ENCODE measurements at places on chromosomes 6 and 20. TPM values are rescaled to one million over a fixed set of nuclear protein-coding genes. Genes with fewer than 3 reads are reported as not detected.

DNA sequence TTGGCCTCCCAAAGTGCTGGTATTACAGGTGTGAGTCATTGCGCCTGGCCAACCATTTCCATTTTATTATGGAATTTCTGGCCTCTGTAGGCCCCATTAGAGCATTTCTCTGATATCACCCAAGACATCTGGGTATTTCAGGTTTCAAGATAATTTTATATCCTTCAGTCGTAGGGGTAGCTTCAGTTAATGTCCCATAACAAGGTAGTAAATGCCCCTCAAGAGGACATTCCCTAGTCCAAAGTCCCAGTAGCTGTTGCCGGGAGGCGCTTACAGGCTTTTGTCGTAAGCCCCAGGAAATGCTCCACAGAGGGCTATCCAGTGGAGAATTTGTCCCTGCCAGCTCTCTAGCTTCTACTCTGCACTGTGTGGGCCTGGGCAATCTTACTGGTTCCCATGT, 24.4 kb downstream of the EFCAB8 start:
- H3K4me1 ChIP-seq = no peaks in the 10 kb centered on the region
- H3K4me3 ChIP-seq = no peak overlapping the region
- no peak overlapping the region for H3K27ac ChIP-seq
- H3K36me3 ChIP-seq = no peaks in the 10 kb centered on the region
- no peaks in the 10 kb centered on the region for H3K27me3 ChIP-seq

DNA sequence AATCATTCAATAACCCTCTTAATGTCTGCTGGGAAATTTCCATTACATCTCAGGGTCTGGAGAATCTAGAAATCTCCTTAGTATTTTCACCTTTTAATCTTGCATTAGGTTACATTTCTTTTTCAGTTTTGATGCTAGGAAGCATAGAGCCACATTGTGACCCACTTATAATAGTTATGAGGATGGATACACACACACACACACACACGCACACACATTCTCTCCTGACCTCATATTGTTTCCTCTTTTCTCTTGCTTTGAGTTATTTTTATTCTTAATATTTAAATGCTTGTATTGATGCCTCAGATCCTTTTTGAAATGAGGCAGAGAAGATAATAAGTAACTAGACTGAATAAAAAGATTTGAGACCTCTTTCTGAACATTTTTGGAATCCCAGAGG, 128.4 kb downstream of the KLHL32 start:
- H3K27me3 ChIP-seq = no peaks in the 10 kb centered on the region
- no peak overlapping the region for H3K27ac ChIP-seq
- DNase-seq = no peak
- no peak overlapping the region for H3K4me3 ChIP-seq

GRCh38 chr20:34537651-34538050, 20.9 kb upstream of the MAP1LC3A start:
- no peaks in the 10 kb centered on the region for H3K4me1 ChIP-seq
- H3K36me3 ChIP-seq = no peaks in the 10 kb centered on the region
- no peaks in the 10 kb centered on the region for H3K27me3 ChIP-seq
- H3K4me3 ChIP-seq = no peak overlapping the region

DNA sequence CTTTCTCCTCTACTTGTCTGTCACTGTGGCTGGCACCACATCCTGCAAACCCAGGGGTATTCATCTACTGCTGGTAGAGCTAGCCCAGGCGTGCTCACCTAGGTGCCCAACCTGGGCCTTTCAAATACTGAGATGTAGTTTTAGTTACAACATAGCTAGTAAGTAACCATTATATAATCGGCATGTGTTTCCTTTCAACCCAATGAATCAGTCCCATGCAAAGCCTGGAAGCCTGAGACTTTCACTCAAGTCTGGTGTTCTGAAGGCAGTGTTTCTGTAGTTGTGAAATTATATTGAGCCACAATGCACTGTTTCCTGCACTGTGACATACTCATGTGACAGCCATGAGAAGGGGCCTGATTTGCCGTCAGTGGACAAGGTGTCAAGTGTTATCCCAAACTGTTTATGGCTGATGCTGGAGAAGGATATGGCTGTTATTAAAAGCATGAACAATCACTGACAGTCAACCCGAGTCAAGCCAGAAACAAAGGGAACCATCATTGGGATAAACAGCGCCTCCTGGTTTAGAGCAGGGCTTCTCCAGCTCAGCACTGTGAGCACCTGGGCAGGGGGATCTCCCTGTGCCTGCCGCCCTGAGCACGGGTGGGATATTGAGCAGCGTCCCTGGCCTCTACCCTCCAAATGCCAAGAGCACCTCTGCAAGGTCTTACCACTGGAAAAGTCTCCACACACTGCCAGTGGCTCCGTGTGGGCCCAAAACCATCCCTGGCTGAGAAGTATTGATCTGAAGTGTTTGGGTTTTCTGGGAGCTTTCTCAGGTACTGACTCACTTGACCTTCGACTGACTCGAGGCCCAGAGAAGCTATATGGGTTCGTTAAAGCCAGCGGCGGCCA, 1.6 kb downstream of the PSMA7 start:
- DNase-seq = no peak
- H3K27me3 ChIP-seq = no peaks in the 10 kb centered on the region
- H3K4me1 ChIP-seq = peaks cover 44% of the 10 kb centered on the region
- peak overlapping the region; percentile 89 for H3K27ac ChIP-seq

DNA sequence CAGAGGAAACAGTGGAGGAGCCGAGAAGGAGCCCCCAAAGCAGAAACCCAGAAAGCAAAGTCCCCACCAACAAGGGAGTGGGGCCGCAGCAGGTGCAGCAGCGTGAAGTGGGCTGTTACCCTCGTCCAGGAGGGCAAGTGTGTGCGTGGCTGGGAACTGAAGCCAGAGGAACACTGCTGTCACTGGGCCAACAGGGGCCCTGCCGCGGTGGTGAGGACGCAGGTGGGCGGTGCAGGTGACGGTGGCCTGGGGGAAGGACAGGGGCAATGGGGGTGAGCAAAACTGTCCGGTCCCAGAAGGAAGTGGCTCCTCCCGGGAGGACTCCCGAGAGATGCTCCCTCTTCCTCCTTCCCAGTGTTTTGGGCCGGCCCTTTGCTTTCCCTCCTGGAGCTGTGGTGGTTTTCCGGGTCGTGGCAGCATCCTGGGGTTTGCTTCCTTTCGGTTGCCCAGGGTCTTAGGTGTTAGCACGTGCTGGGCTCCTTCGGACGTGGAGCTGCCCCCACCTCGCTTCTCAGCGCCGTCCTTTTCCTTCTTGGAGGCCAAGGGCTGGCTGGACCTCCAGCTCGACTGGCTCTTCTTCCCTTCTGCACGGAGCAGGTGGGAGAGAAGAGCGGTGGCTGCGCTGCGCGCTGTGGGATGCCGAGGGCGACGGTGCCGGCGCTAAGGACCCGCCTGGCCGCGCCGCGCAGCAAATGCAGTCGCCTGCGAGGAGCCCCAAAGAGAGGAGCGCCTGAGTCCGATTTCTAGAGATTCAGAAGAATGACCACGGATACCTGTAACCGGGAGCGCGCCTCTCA, 62.7 kb upstream of the SLC2A12 start:
- no peaks in the 10 kb centered on the region for H3K36me3 ChIP-seq
- H3K27me3 ChIP-seq = no peaks in the 10 kb centered on the region
- H3K4me3 ChIP-seq = no peak overlapping the region
- no peak for DNase-seq
- no peak overlapping the region for H3K27ac ChIP-seq

GRCh38 chr6:391559-392440, at the start of gene IRF4:
TSS of gene IRF4 (plus strand) at chr6:391752. CDS start at chr6:393153, 1,401 bp downstream.
- no peaks in the 10 kb centered on the region for H3K36me3 ChIP-seq
- no peak for DNase-seq
- H3K27me3 ChIP-seq = no peaks in the 10 kb centered on the region
- H3K27ac ChIP-seq = peak within 1 kb of the TSS; percentile 84

DNA sequence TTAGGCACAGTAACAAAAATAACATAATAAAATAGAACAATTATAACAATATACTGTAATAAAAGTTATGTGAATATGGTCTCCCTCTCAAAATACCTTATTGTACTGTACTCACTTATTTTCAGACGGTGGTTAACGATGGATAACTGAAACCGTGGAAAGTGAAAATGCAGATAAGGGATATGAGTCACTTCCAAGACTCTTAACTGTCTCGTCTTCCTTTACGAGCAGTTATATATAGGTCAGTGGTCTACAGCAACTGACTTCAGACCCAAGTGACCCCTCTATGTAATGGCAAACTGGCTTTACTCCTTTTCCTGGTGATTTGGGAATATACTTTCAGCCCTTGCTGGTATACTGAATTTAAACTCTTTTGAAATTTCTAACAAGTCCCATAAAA, 261.4 kb downstream of the SLC35F1 start:
- H3K36me3 ChIP-seq = no peaks in the 10 kb centered on the region
- no peak overlapping the region for H3K27ac ChIP-seq
- no peak overlapping the region for H3K4me3 ChIP-seq
- no peaks in the 10 kb centered on the region for H3K4me1 ChIP-seq

DNA sequence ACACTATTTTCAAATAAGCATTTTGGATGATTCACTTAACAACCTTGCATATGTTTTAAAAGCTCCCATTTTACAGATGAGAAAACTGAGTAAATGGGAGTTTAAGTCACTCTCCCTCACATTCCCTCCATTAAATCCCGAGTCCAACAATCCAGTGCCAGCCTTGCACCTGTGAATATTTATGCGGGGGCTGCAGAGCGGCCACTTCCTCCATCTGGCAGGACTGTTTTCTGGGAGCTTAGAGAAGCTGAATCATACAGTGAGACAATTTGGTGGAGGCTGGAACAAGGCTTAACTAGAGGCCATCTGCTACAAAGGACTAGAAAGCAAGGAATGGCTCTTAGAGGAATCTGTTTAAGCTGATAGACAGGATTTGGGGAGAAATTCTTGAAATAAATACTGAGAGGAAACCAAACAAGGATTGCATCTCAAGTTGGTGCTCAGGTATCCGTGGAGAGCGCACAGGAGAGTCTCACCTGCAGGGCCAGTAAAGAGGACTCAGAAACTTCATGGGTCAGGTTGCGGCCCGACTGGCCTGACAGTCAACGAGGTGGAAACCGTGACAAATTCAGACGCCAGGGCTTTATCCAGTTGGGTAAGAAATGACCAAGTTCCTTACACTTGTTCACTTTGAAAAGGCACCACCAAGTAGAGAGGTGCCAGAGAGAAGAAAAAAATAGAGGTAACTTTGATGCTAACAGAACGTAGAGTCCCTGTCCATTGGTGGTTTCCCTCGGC, 478.5 kb downstream of the QKI start:
- H3K36me3 ChIP-seq = no peaks in the 10 kb centered on the region
- no peaks in the 10 kb centered on the region for H3K27me3 ChIP-seq
- no peak for DNase-seq
- H3K4me3 ChIP-seq = no peak overlapping the region
- no peaks in the 10 kb centered on the region for H3K4me1 ChIP-seq
- H3K27ac ChIP-seq = no peak overlapping the region

DNA sequence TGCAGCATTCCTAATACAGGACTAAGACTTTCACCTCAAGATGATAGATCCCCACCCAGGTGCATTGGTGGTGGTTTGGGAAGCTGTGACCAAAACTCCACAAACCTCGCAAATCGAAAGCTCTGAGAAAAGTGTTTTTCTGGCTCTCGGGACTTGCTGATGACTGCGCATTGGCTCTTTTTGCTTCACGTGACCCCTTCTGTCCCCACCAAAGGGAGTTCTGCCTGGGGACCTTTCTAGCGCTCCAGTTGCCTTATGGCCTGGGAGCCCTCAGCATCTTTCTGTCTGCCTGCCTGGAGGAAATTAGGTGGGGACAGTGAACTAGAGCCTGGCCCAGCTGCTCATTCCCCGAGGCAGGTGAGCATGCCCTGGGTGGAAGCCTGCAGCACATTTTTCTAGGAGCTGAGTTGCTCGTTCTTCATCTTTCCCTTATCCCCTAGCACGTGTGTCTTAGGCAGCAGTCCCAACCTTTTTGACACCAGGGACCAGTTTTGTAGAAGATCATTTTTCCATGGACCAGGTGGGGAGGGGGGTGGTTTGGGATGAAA, 90.2 kb downstream of the TXNDC5 start:
- no peaks in the 10 kb centered on the region for H3K4me1 ChIP-seq
- H3K27ac ChIP-seq = no peak overlapping the region
- DNase-seq = no peak
- H3K36me3 ChIP-seq = no peaks in the 10 kb centered on the region
- no peaks in the 10 kb centered on the region for H3K27me3 ChIP-seq

GRCh38 chr6:16136621-16137450, 8.0 kb downstream of the MYLIP start:
- no peaks in the 10 kb centered on the region for H3K36me3 ChIP-seq
- H3K27me3 ChIP-seq = no peaks in the 10 kb centered on the region
- H3K4me1 ChIP-seq = peaks cover 87% of the 10 kb centered on the region
- no peak for DNase-seq
- H3K27ac ChIP-seq = peak overlapping the region; percentile 58

GRCh38 chr6:17584241-17584803, 15.8 kb upstream of the FAM8A1 start:
- no peak overlapping the region for H3K4me3 ChIP-seq
- H3K4me1 ChIP-seq = peaks cover 6% of the 10 kb centered on the region
- H3K27me3 ChIP-seq = no peaks in the 10 kb centered on the region

DNA sequence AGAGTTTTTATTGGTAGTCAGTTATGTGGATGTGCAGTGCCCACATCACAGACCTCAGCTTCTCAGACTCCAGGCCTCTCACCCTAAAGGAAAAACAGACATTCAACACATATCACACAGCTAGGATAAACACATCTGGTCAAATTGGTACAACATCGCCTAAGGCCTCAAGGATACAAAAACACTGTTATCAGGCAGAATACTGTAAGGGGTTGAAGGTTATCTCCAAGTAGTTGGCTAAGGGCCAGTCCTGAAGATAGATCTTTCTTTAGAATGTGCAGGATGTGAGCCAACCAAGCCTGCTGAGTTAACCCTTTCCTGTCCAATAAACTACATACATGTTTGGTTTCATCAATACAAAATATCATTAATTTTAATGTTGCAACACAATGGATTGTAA, 308.4 kb upstream of the GJE1 start:
- no peaks in the 10 kb centered on the region for H3K27me3 ChIP-seq
- no peak overlapping the region for H3K4me3 ChIP-seq
- H3K36me3 ChIP-seq = no peaks in the 10 kb centered on the region
- H3K27ac ChIP-seq = no peak overlapping the region
- H3K4me1 ChIP-seq = no peaks in the 10 kb centered on the region

GRCh38 chr20:50892394-50892793, 38.8 kb downstream of the ADNP start:
- peaks cover 43% of the 10 kb centered on the region for H3K36me3 ChIP-seq
- no peak overlapping the region for H3K4me3 ChIP-seq
- no peaks in the 10 kb centered on the region for H3K27me3 ChIP-seq
- H3K4me1 ChIP-seq = no peaks in the 10 kb centered on the region

- DNase-seq = no peak
- no peaks in the 10 kb centered on the region for H3K4me1 ChIP-seq
- H3K27ac ChIP-seq = no peak overlapping the region
- no peak overlapping the region for H3K4me3 ChIP-seq
- H3K27me3 ChIP-seq = no peaks in the 10 kb centered on the region
Observed at GRCh38 chr6:89961481-89961880, 67.2 kb downstream of the GJA10 start.

- peaks cover 3% of the 10 kb centered on the region for H3K4me1 ChIP-seq
- no peak overlapping the region for H3K27ac ChIP-seq
- DNase-seq = no peak
Observed at GRCh38 chr20:46940616-46941015, 46.0 kb downstream of the EYA2 start.

GRCh38 chr6:15615802-15616201, 47.0 kb downstream of the DTNBP1 start:
- H3K36me3 ChIP-seq = no peaks in the 10 kb centered on the region
- H3K4me1 ChIP-seq = no peaks in the 10 kb centered on the region
- no peak overlapping the region for H3K27ac ChIP-seq
- DNase-seq = no peak
- H3K27me3 ChIP-seq = no peaks in the 10 kb centered on the region
- H3K4me3 ChIP-seq = no peak overlapping the region

ISM1 gene
- 14.5 TPM for total RNA-seq

ADGRF5 gene
- total RNA-seq = 10.3 TPM

TMEM244 gene
- total RNA-seq = not detected

RPS18 gene
- total RNA-seq = 3,296 TPM
